ENCODE measurements at places on chromosomes 13 and 19.

DNA sequence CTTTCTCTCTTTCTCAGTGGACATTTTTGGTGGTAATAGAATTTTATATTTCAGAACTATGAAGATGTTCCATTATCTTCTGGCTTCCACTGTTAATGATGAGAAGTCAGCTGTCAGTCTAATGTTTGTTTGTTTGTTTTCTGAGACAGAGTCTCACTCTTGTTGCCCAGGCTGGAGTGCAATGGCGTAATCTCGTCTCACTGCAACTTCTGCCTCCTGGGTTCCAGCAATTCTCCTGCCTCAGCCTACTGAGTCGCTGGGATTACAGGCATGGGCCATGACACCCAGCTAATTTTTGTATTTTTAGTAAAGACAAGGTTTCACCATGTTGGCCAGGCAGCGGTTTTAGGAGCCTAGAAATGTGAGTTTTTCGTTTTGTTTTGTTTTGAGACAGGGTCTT lies 4.7 kb downstream of the ZNF317 start:
- no peak for DNase-seq

- no peak for DNase-seq
These were observed 301.0 kb downstream of the TBC1D4 start for GRCh38 chr13:75180805-75181455.

GRCh38 chr19:18460900-18461299 lies 23.0 kb upstream of the ISYNA1 start:
- no peak for DNase-seq

DNA sequence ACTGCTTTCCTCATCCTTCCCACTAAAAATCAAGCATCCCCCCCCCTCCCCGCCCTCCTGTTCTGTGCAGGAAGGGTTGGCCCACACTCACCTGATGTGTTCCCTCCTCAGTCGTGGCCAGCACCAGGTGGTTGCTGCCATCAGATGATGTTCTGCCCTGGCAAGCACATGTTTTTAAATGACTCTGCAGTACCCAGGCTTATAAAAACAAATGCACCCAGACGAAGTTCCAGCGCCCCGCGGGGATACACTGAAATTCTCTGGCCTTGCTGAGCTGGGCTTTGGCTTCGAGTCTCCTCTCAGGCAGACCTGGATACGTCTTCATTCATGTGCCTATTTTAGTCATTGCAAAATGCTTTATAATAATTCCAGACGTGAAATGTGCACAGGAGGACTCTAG lies 316.3 kb downstream of the DLEU7 start:
- no peak for DNase-seq
